ENCODE measurements at places on chromosomes 1 and 21. TPM values are rescaled to one million over a fixed set of nuclear protein-coding genes. Genes with fewer than 3 reads are reported as not detected.

The SH2D5 gene
- not detected for polyA plus RNA-seq

The DCST2 gene
- polyA plus RNA-seq: not detected

The APOBEC4 gene
- polyA plus RNA-seq: not detected

The CELA3A gene
- polyA plus RNA-seq: not detected

The QSOX1 gene
- polyA plus RNA-seq: 8.1 TPM

The DNAJC28 gene
- polyA plus RNA-seq: 0.89 TPM

The RER1 gene
- 118 TPM for polyA plus RNA-seq

The SHISA4 gene
- not detected for polyA plus RNA-seq

The LCE2B gene
- polyA plus RNA-seq: not detected

The LCE3E gene
- not detected for polyA plus RNA-seq

The AIM2 gene
- polyA plus RNA-seq: not detected

The MAP1LC3C gene
- not detected for polyA plus RNA-seq

The CCDC18 gene
- 3.3 TPM for polyA plus RNA-seq

The VANGL2 gene
- polyA plus RNA-seq: not detected

The CR1L gene
- polyA plus RNA-seq: not detected

The MMEL1 gene
- polyA plus RNA-seq: 6.0 TPM

The PGLYRP4 gene
- polyA plus RNA-seq: not detected

The RNF186 gene
- polyA plus RNA-seq: not detected

The CCDC27 gene
- polyA plus RNA-seq: not detected

The KRTAP7-1 gene
- not detected for polyA plus RNA-seq

The E2F2 gene
- polyA plus RNA-seq: 0.14 TPM

The HNRNPCL4 gene
- polyA plus RNA-seq: not detected

The XCL1 gene
- not detected for polyA plus RNA-seq

The GUCA2B gene
- polyA plus RNA-seq: not detected

The USP33 gene
- 37.6 TPM for polyA plus RNA-seq

The NPHS2 gene
- polyA plus RNA-seq: not detected

The ZSCAN20 gene
- 0.59 TPM for polyA plus RNA-seq

The AVPR1B gene
- polyA plus RNA-seq: not detected

The GPR137B gene
- 5.1 TPM for polyA plus RNA-seq

The PDPN gene
- not detected for polyA plus RNA-seq

The NIPAL3 gene
- 89.5 TPM for polyA plus RNA-seq

The C1orf185 gene
- not detected for polyA plus RNA-seq

The ABCA4 gene
- not detected for polyA plus RNA-seq

The TPTE gene
- not detected for polyA plus RNA-seq

The TAS1R1 gene
- not detected for polyA plus RNA-seq
